ENCODE measurements at places on chromosomes 6 and 20. TPM values are rescaled to one million over a fixed set of nuclear protein-coding genes. Genes with fewer than 3 reads are reported as not detected.

The SPATA25 gene
- polyA plus RNA-seq = 0.59 TPM

The LRRC1 gene
- 4.7 TPM for polyA plus RNA-seq

The CAGE1 gene
- polyA plus RNA-seq = not detected

The PACRG gene
- polyA plus RNA-seq = 0.20 TPM

The TSBP1 gene
- polyA plus RNA-seq = not detected
